ENCODE measurements at places on chromosomes 1 and 21.

DNA sequence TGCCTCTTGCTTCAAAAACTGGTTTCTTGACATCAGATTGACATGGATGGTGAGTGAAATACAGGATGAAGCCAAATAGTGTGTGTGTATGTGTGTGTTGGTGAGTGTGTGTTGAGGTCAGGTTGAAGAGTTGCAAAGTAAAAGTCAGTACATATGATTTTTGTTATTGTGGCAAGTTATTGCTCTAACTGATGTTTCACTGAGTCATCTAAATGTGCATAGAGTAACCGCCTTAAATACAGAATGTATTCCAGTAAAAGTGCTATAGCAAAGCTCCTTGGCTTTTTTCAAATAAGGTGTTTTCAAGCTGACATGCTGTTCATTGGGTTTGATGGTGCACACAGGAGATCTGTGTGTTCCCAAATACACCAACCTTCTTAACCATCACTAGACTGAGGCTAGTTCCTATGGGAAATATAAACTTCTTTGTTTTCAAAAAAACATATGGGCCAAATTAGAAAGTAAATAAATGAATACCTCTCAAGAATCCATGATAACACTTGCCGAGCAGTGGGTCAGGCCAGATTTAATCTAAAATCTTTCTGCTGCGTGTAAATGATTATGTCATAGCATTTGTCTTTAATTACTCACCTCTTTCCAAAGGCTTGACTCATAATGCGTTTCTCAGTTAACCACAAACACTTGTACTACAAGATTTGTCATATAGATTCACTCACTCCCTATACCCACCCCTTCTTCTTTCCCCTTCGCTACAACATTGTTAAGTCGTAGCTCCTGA is 151.1 kb downstream of the LYPLAL1 start:
- DNase-seq, result peak; percentile 84

GRCh38 chr1:26814377-26814776 is 12.1 kb upstream of the ZDHHC18 start:
- no peak for DNase-seq

DNA sequence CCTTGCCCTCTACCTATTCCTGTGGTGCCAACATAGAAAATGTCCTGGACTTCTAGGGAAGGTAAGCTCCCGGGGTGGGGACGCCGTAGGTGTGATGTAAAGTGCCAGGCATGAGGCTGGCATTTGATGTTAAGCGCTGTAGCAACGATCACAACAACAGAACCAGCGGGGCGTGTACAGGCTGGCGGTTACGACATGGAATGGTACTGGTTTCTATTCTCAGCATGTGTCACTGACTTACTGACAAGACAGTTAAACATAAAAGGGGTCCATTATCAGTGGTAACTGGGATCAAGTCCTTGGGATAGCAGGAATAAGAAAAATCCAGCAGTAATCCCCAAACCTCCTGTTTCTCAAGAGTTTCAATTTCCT is 58.9 kb downstream of the TGFBR3 start:
- DNase-seq, result no peak

DNA sequence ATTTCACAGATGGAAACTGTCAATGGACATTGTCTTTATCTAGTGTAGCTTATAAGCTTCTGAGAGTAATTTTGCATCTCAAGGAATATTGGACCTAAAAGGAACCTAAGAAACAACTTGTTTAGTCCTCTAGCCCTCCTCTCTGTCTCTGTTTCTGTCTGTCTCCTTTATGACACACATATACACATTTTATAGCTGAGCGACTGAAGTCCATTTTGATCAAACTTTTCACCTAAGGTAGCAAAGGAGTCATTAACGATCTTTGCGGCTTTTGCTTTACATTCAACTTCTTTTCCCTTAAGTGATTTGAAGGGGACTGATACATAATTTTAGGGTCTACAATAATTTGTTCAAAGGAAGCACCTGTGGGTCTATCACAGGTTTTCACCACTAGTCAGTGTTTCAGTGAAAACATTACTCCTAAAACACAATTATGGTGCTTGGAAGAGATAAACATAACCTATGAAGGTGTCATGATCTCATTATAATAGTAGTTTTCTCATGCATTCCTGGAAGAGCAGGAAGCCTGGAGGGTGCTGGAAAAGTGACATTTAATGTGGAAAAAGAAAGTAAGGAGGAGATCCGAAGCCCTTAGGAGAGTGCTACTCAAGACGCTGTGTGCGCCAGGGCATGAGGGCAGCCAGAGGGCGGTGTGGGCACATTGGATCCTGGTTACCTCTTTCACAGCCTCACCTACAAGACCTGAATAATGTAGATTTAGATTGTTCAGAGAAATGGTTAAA is 248.6 kb downstream of the DNM3 start:
- peak; percentile 28 for DNase-seq

- DNase-seq, result no peak
Observed at GRCh38 chr1:1664941-1665814, 6.4 kb upstream of the CDK11B start.

GRCh38 chr1:92968138-92969032 is 7.1 kb upstream of the DIPK1A start:
- no peak for DNase-seq

DNA sequence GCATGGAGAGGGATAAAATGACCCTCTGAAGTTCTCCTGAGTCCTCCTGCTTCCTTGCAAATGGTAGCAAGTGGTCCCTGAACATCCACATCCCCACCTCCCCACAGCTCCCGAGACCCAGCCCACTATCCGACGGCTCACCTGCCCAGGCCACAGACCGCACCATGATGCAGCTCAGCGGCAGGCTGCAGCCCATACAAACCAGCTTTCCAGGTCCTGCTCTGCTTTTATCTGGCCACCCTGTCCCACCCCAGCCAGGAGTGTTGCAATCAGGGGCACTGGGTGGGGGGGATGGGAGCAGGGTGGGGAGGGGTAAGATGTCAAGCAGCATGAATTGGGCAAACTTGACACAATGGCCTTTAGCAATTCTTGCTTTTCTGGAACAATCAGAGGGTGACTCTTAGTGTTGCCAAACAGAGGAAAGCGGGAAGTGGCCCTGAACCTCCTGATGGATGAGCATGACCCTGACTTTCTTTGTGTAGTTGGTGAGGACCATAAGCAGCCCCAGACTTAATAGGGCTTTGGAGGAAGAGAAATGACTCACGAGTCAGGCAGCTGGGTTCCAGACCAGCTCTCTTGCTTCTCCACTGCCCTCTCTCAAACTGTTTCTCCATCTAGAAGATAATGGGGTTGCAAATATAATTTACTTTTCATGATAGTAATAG is at the start of gene CHIT1:
Gene CHIT1 (minus strand): TSS at position 203 of the 665 bp plus-strand sequence. CDS start 37 bp downstream, at position 166.
- no peak for DNase-seq

GRCh38 chr21:22650226-22650625 is 1652.0 kb downstream of the NCAM2 start:
- no peak for DNase-seq

DNA sequence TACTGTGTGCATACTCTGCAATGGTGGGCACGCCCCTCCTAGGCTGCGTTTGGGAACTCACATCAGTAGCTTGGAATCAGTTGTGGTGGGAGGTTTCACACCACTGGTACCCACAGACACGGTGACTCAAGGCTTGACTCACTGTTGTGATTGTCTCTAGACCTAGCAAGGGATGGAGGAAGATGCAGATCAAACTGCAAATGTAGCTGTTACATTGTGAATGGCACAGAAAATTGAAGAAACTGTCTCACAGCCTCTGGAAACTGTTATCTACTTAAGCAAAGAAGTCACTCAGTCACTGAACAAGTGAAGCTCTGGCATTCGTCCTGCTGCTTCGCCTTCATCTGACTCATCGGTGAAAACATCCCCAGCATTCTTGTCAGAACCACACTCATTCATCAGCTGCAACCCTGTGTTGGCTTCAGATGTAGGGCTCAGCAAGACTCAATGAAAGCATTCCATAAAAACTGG is 59.5 kb downstream of the POFUT2 start:
- DNase-seq, result peak; percentile 69

DNA sequence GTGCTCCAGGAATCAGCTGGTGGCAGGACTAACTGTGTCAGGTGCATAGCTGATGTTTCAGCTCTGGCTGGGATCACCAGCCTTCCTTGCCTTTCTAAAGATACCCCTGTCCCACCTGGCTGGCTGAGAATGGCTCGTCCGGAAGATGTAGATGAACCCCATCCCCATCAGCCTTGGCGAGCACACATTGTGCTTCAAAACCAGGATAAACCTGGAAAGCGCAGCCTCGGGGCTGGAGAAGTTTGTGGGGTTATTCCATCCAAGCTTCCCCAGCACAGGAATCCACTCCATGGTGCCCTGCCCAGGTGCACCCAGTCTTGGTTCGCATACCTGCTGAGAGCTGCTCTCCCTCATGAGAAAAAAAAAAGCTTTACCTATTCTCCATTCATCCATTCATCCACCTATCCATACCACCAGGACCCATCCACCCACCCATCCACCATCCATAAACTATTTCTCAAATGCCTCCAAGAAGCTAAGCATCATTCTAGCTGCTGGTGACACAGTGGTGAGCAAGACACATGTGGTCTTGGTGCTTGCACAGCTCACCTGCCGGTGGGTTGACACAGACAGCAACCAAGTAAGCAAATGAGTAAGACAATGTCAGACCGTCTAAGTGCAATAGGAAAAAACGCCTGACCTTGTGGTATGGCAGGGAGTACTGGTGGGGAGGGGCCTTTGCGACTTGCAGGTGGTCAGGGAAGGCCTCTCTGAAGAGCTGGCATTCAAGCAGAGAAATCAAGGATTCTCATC is 94.0 kb downstream of the DMRTB1 start:
- no peak for DNase-seq

DNA sequence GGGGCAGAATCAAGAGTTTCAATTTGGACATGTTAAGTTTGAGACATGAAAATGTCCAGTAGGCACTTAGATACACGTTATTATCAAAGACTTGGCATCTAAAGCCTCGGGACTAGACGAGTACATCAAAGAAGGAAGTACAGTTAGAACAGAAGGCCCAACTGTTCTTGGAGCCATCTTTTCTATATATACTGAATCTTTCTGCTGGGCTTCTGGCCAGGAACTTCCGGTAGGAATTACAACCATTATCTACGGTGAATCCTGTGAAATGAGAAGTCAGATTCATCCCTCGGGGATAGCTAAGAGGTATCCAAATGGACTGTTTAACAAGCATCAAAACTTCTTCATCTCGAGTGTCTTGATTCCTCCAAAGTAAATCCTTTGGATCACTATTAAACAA is 34.4 kb upstream of the NRDC start:
- no peak for DNase-seq

DNA sequence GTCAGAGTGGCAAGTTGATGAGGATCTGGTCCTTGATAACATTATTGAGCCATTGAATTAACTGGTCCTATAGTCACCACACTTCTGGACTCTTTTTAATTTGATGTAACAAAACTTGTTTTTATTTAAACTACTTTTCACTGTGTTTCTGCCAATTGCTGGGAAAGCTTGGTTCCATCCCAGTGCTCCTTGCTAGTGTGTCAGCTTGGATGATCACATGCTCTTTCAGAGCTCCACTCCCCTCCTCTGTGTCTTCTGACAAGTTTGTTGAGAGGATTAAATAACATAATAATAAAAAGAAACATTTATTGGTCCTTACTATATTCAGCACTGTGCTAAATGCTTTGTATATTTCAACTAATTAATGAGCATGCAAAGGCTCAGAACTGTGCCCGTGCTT is 448.5 kb upstream of the B3GALT2 start:
- DNase-seq, result no peak

DNA sequence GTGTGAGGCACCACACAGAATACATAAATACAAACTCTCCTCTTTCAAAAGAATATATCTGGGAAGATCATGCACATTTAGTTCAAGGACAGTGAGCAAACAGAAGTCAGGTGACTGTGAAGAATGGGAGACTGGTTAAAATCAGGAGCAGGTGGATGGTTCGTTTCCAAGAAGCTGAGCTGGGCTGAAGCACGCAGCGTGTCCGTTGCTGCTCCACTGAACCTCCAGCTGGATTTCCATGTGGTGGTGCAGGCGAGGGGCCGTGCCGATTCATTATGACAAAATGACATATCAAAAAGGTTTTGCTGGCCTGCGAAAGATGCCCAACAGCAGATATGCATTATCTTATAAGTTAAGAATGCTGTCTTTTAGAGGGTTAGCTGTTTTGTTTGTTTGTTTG is 66.0 kb downstream of the OLIG1 start:
- no peak for DNase-seq

GRCh38 chr1:106926803-106927582 is 129.5 kb upstream of the PRMT6 start:
- DNase-seq, result no peak

GRCh38 chr1:243595527-243596210 is 254.4 kb downstream of the AKT3 start:
- DNase-seq, result no peak

DNA sequence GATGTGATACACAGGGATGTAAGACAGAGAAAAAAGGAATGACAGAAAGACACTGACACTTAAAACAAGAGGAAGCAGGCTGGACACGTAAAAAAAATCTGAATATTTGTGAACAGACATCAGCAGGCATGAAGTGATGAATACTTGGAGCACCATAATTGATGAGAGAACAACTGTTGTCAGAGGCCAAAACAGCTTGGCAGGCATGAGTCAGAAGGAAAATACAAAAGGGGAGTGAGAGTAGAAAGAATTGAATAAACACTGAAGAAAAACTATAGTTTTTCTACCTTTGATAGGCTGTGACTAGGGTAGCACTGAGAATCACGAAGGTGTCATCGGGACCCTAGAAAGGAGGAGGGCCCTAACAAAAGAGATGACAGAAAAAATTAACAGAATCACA is 21.6 kb upstream of the GUCA2A start:
- DNase-seq, result no peak

DNA sequence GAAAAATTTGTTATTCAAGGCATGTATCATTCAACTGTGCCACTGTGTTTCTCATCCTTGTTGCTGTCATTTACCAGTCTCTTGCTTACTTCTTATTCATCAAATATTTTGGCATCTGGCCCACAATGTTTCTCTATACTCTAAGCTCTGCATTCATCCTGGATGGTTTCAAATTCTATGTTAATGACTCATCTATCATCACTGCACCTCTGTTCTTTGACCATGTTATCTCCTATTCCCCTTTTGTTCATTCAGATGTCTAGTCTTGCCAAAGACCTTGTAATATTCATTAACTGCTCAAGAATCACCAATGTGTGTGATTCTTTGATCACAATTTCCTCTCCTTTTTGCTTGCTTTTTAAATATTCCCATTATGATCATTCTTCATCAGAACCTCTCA is 54.6 kb upstream of the PRKACB start:
- peak; percentile 85 for DNase-seq

GRCh38 chr1:178566187-178566586 is 53.3 kb downstream of the TEX35 start:
- DNase-seq, result no peak

DNA sequence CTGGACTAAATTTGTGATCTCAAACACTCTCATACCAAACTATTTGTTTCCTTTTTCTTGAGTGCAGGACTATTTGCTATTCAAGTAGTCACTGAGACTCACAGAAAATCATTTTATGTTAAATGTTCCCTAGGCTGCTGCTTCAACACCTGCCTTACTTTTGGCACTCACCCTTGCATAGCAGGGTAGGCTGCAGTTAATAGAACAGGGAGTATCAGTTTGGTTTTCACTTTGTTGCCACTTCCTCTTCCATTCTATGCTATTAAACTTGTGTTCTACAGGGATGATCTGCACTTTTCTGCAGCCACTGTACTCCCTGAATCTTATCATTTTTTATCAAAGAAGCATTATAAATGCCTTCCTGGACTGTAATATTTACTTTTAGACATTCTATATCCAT is 148.7 kb upstream of the PRMT6 start:
- no peak for DNase-seq

- DNase-seq, result no peak
Observed at GRCh38 chr1:201468501-201468843, 516 bp downstream of the PHLDA3 start.

GRCh38 chr1:216224233-216224632 is 199.0 kb downstream of the USH2A start:
- no peak for DNase-seq

Measured in Panc1 (cell line).